ENCODE measurements at places on chromosomes 2 and 18. TPM values are rescaled to one million over a fixed set of nuclear protein-coding genes. Genes with fewer than 3 reads are reported as not detected.

Gene ALKAL2
- polyA plus RNA-seq: 3.8 TPM

Gene SERPINB5
- not detected for polyA plus RNA-seq

Gene HJURP
- 20.0 TPM for polyA plus RNA-seq

Gene GALNT13
- polyA plus RNA-seq: 1.9 TPM

Gene TTC27
- polyA plus RNA-seq: 20.5 TPM

Gene MREG
- 21.4 TPM for polyA plus RNA-seq

Gene PRADC1
- 15.6 TPM for polyA plus RNA-seq

Gene CTAGE1
- polyA plus RNA-seq: not detected

Gene MC5R
- polyA plus RNA-seq: 0.24 TPM
